Kidney (tissue), 22 donors: ENCODE measurements at places on chromosomes 6 and 20. TPM values are rescaled to one million over a fixed set of nuclear protein-coding genes. Genes with fewer than 3 reads are reported as not detected.

DNA sequence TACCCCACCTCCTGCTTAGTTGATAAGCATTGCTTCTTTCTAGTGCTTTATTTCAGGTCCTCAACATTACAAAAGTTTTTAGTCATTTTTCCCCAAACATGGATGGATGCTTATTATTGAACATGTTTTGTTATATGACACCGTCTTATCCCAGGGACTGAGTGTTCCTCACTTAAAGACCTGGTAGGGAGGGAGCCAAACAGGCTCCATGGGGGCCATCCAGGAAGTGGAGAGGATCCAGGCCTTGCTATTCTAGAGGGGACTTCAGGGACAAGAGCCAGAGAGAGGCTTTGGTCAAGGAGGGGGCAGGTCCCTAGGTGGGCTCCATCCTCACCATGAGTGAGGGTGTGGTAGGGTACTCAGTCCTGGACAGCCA is 7.4 kb downstream of the SLC32A1 start:
- no peak for DNase-seq
- no peaks in the 10 kb centered on the region for H3K36me3 ChIP-seq
- no peak overlapping the region for H3K27ac ChIP-seq
- no peak overlapping the region for H3K4me3 ChIP-seq

CABLES2 gene
- total RNA-seq: 4.5 TPM

DNA sequence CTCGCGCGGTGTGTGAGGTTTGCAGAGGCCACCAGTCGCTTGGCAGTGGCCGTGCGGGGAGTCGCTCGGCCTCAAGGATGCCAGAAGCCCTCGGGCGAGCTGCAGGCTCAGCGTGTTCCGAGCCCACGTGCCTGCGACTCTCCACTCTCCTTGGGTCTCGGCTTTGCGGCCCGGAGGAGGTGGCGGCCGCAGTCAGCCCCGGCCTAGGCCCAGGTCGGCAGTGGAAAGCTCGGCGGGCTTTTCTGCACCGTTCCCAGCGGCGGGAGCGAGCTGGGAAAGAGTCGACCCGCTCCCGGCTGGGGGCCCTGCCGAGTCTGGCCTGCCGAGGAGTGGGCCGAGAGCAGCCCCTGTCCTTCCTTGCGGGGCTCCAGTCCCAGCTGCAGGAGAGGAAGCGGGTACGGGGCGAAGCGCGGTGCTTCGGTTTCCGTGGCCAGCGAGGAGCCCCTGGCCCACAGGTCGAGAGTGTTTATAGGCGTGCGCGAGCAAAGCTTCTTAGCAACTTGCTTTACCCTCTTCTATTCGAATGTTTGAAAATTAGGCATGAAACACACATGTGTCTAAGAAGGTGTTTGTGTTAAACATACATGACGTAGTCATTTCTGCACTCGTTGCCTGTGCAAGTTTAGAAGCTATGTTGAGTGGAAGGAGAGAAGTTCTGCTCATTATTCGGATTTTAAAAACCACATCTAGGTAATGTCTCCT is 5.6 kb downstream of the FOXC1 start:
- H3K36me3 ChIP-seq: no peaks in the 10 kb centered on the region
- no peak for DNase-seq
- H3K27me3 ChIP-seq: peaks cover 5% of the 10 kb centered on the region
- peaks cover 6% of the 10 kb centered on the region for H3K4me1 ChIP-seq
- no peak overlapping the region for H3K4me3 ChIP-seq

DNA sequence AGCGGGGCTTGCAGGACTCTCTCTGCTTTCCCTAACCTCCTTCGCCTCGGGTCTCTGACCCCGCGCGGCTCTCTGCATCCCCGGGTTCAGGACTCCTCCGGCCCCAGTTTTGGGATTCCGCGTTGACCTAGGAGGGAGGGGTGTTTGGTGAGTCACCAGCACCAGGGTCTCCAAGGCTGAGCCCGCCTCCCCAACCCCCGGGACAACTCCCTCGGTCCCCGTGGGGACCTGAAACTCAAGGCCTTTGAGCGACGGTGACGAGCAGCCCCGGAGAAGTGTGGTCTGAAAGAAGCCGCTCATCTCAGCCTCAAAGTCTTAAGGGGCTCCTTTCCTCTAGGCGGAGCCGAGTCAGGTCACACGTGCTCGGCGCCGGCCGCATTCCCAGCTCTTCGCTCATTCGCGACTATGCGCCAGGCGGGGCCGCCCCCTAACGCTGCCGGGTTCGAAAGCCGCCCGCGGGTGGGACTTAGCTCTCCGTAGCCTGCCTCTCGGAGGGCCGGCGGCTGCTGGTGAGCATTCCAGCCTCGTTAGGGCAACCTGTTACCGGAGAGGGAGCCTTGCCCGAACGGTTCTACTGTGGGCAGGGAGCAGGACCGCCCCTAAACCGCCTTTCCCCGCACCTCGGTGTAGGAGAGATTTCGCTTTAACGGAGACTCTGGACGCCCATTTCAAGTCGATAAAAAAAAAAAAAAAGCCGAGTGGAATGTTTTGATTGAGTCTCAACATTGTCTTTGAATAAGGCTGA is 3.0 kb upstream of the PRDM13 start:
- H3K36me3 ChIP-seq: no peaks in the 10 kb centered on the region
- H3K27ac ChIP-seq: no peak overlapping the region
- no peak overlapping the region for H3K4me3 ChIP-seq
- H3K4me1 ChIP-seq: no peaks in the 10 kb centered on the region

ACSS1 gene
- 30.6 TPM for total RNA-seq

RNF182 gene
- 3.9 TPM for total RNA-seq

DNA sequence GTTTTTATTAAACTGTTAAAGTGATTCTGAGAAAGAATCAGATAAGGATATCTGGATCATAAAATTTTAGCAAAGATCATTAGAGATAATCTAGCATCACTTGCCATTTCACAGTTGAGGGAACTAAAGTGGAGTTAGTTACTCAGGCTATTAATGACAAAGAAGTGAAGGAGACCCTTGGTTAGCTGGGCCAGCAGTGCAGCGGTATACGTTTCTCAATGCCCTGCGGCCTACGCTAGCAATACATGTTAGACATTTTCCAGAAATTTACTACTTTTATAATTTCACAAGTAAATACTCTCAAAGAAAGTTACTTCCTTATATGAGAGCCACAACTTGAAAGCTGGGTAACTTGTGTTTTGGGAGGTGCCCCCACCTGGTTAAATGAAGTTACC is 28.5 kb downstream of the NEDD9 start:
- no peak overlapping the region for H3K4me3 ChIP-seq
- H3K4me1 ChIP-seq: peaks cover 16% of the 10 kb centered on the region
- peak; percentile 50 for DNase-seq
- H3K27ac ChIP-seq: no peak overlapping the region
- peaks cover 15% of the 10 kb centered on the region for H3K36me3 ChIP-seq

CRISP3 gene
- total RNA-seq: not detected

DNA sequence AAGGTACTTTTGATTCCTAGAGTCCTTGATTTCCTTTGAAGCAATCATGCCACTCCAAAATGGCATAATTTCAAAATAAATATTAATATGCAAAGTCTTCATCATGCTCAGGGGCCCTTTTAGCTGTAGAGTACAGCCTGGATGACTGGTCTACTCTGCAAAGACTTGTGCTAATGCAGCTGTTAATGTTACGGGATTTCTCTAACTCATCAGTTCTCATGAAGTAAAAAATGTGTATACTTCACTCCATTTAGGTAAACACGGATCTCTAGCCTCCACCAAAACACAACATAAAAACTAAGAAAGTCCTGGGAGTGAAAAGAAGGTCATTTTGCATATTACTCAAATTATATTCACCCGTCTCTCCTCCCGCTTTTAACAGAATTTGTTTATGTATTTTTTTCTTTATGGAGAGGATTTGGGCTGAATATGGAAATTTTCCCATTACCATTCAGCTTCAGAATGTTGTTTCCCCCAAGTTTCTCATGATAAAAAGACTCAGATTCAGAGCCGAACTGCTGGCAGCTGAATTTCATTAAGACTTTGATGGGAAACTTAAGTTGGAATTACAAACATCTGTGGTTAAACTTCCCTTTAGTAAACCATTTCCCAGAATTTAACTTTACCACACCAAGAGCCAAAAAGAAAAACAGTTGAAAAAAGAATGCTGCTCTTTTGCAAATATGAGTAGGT is 8.7 kb downstream of the LAMA4 start:
- H3K4me3 ChIP-seq: no peak overlapping the region
- DNase-seq: no peak
- no peaks in the 10 kb centered on the region for H3K27me3 ChIP-seq
- H3K27ac ChIP-seq: no peak overlapping the region
- H3K36me3 ChIP-seq: peaks cover 2% of the 10 kb centered on the region

DNA sequence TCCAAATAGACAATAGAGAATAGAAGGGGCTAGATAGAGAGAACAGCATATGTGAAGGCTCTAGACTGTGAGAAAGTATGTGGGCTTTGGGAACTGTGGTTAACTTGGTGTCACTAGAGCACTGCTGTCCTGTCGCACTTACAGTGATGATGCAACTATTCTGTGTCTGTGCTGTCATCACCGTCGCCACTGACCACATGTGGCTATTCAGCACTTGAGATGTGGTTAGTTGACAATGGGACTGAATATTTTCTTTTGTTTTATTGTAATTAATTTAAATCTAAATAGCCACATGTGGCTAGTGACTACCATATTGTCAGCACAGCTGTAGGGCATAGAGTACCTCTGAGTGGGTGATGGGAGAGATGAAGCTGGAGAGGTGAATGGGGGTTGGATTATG is 39.0 kb upstream of the IFNGR1 start:
- no peaks in the 10 kb centered on the region for H3K4me1 ChIP-seq
- H3K36me3 ChIP-seq: no peaks in the 10 kb centered on the region
- no peaks in the 10 kb centered on the region for H3K27me3 ChIP-seq

SRSF12 gene
- total RNA-seq: 2.3 TPM

GRCh38 chr6:151497905-151498304 is 4.1 kb downstream of the CCDC170 start:
- H3K36me3 ChIP-seq: no peaks in the 10 kb centered on the region
- DNase-seq: no peak
- H3K27me3 ChIP-seq: no peaks in the 10 kb centered on the region
- no peak overlapping the region for H3K27ac ChIP-seq
- no peak overlapping the region for H3K4me3 ChIP-seq

BCAS4 gene
- total RNA-seq: 10.6 TPM

- peaks cover 2% of the 10 kb centered on the region for H3K4me1 ChIP-seq
- no peaks in the 10 kb centered on the region for H3K27me3 ChIP-seq
- H3K27ac ChIP-seq: no peak overlapping the region
- DNase-seq: no peak
Measured at GRCh38 chr20:23078351-23079015, 7.6 kb downstream of the CD93 start.

ID1 gene
- 189 TPM for total RNA-seq

GRCh38 chr20:47318586-47319516 is 37.6 kb downstream of the ZMYND8 start:
- peak overlapping the region; percentile 94 for H3K27ac ChIP-seq
- no peaks in the 10 kb centered on the region for H3K27me3 ChIP-seq
- H3K4me3 ChIP-seq: no peak overlapping the region
- peaks cover 61% of the 10 kb centered on the region for H3K4me1 ChIP-seq

POLR3F gene
- total RNA-seq: 8.9 TPM

DNA sequence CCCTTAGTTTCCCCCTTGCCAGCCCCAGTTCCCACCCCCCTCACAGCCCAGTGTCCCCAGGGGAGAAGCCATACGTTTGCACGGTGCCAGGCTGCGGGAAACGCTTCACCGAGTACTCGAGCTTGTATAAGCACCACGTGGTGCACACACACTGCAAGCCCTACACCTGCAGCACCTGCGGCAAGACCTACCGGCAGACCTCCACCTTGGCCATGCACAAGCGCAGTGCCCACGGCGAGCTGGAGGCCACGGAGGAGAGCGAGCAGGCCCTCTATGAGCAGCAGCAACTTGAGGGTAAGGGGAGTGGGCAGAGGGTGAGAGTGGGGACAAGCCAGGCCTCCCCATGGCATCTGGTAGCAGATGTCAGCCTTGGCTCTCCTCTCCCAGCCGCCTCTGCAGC is 5.1 kb upstream of the DEF6 start:
- no peak overlapping the region for H3K4me3 ChIP-seq
- no peak overlapping the region for H3K27ac ChIP-seq
- H3K36me3 ChIP-seq: peaks cover 41% of the 10 kb centered on the region
- peak; percentile 13 for DNase-seq
- no peaks in the 10 kb centered on the region for H3K4me1 ChIP-seq

DNA sequence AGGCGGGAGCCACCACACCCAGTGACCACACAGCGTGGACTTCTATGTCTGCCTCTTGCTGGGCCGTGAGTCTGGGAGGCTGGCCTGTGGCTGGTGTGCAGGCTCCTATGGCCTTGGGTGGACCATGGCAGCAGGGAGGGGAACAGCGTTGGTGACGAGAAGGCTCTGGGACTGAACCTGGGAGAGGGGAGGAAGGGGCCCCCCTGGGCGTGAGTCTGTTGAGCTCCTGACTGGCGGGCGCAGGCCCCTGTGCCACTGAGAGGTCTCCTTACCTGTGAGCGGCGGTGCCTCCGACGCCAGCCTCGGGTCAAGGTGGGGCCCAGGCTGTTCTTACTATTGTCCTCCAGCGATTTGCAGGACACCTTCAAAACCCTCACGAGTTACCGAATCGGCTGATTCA is 12.8 kb upstream of the HELZ2 start:
- no peaks in the 10 kb centered on the region for H3K27me3 ChIP-seq
- no peaks in the 10 kb centered on the region for H3K4me1 ChIP-seq
- no peak overlapping the region for H3K27ac ChIP-seq
- DNase-seq: peak; percentile 73
- H3K4me3 ChIP-seq: no peak overlapping the region

- no peak overlapping the region for H3K4me3 ChIP-seq
- H3K4me1 ChIP-seq: no peaks in the 10 kb centered on the region
- H3K27me3 ChIP-seq: no peaks in the 10 kb centered on the region
- H3K27ac ChIP-seq: no peak overlapping the region
- DNase-seq: no peak
- H3K36me3 ChIP-seq: no peaks in the 10 kb centered on the region
Measured at GRCh38 chr6:5457983-5458683, 196.8 kb downstream of the FARS2 start.

TGM3 gene
- total RNA-seq: 0.13 TPM

SYNDIG1 gene
- 5.4 TPM for total RNA-seq

ARMC12 gene
- total RNA-seq: 0.47 TPM

GRCh38 chr20:32091888-32092346 is 17.6 kb upstream of the TM9SF4 start:
- no peak overlapping the region for H3K27ac ChIP-seq
- H3K4me1 ChIP-seq: no peaks in the 10 kb centered on the region
- H3K27me3 ChIP-seq: no peaks in the 10 kb centered on the region
- no peak overlapping the region for H3K4me3 ChIP-seq

- no peaks in the 10 kb centered on the region for H3K36me3 ChIP-seq
- H3K4me3 ChIP-seq: peak overlapping the region; percentile 85
- peaks cover 12% of the 10 kb centered on the region for H3K4me1 ChIP-seq
- H3K27ac ChIP-seq: peak overlapping the region; percentile 96
- H3K27me3 ChIP-seq: no peaks in the 10 kb centered on the region
Measured at GRCh38 chr6:35259948-35260590, 534 bp downstream of the ZNF76 start.

MCM8 gene
- 6.6 TPM for total RNA-seq

GRCh38 chr6:11989386-11989785 is 22.7 kb upstream of the HIVEP1 start:
- no peak for DNase-seq
- no peaks in the 10 kb centered on the region for H3K27me3 ChIP-seq
- H3K27ac ChIP-seq: no peak overlapping the region
- H3K4me3 ChIP-seq: no peak overlapping the region
- H3K4me1 ChIP-seq: no peaks in the 10 kb centered on the region
- H3K36me3 ChIP-seq: no peaks in the 10 kb centered on the region

GRCh38 chr6:43203718-43204095 is 21.7 kb downstream of the CUL9 start:
- no peaks in the 10 kb centered on the region for H3K4me1 ChIP-seq
- no peaks in the 10 kb centered on the region for H3K27me3 ChIP-seq
- no peak overlapping the region for H3K4me3 ChIP-seq
- no peak overlapping the region for H3K27ac ChIP-seq
- peak; percentile 19 for DNase-seq

TMEM14A gene
- 23.8 TPM for total RNA-seq
